ENCODE measurements at places on chromosomes 5 and 9.

- DNase-seq = no peak
Observed at GRCh38 chr5:173310861-173311785, 17.1 kb downstream of the STC2 start.

DNA sequence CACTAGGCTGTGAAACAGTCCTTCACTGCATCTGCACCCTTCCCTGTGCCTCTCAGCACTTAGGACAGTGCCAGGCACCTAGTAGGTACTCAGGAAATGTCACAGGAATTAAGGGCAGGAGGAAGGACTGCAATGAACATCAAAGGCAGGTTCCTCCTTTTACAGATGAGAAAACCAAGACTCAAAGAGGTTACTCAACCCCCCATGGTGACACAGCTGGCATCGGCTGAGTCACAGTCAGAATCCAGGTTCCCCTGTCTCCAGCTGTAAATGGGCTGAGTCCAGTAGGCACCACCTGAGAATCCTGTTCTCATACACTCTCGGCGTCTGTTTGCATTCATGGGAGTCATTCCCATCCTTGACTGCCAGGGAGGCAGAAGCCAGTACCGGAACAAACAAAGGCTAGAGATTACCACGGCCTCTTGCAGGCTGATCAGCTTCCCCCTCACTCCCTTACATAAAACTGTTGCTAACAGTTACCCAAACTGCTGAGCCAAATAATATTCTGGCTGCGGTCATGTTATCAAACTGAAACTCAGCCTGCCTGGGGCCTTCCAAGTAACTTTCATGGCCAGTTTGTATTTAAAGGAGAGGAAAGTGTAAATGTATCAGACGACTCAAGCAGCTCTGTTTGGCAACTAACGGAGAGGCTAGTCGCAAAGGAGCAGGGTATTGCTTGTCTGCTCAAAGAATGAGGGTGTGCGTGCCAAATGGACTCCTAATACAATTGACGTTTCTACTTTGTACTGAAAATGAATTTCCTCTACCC, 201.7 kb downstream of the PAPPA start:
- DNase-seq = no peak

- no peak for DNase-seq
Observed at GRCh38 chr5:138980441-138980840, 105.3 kb upstream of the LRRTM2 start.

GRCh38 chr5:77029376-77029885, 773 bp upstream of the AGGF1 start:
- DNase-seq = no peak
